ENCODE measurements at places on chromosomes 2 and 18.

- no peak for DNase-seq
Measured at GRCh38 chr2:52178845-52179244, 1146.9 kb upstream of the NRXN1 start.

GRCh38 chr2:7557376-7557775 lies 640.2 kb downstream of the RNF144A start:
- DNase-seq = no peak

DNA sequence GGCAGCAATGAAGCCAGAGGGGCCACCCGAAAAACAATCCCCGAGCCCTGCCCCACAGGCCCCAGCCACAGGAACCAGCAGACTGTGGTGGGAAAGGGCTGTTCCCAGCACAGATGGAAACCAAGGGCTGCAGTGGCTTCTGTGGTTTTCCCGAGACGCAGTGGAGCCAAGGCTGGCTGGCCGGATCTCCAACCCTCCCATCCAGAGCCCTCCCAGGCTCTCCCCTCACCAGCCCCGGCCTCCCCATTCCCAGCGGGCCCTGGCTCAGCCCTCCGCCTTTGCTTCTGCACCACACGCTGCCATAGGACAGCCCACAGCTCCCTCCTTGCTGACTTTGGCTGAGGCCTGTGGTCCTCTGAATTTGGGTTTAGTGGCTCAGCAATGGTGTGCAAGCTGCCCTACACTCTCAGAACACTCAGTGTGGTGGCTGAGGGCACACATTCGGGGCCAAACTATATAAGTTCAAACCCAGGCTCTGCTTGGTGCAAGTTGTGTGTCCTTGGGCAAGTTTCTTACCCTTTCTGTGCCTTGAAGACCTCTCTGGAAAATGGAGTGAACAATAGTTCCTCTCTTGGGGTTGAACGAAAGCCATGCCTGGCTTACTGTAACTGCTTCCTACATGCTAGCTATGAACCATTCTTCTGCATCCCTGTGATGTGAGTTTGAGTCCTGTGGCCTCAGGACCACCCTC lies 200.1 kb downstream of the SMAD7 start:
- no peak for DNase-seq

DNA sequence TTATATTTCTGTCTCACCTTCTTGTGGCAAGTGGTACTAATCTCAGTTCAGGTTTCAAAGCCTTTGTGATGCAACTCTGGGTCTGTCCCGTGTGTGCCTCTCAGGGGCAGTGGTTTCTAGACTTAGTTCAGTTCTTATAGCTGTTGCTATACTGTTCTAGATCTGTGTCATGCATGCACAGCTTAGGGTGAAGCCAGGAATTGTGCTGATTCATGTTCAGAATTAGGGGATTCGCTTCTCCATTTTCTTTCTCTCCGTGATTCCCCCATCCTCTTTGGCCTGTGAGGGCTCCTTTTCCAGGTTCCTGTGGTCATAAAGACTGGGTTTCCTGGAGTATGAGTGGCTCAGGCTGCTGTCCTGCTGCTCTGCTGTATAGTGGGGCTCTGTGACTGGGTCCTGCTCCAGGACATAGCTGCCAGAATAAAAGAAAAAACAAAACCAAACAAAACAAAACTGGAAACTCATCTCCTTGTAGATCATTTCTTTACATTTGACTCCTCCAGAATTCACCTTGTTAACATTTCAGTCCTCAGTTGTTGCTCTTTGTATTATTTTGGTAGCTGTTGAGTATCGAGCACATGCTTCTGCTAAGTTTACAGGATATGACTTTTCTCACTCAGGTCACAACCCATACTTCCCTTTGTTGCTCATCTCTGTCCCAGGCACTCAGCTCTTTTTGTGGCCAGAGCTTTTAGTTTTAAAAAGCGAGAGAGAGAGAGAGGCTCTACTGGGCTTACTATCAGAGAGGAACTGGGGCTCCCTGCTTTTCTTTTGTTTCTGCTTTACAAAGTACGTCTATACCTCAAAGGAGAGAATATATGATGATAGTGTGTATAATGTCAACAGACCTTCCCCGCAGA lies 34.2 kb downstream of the CERS6 start:
- DNase-seq = no peak

DNA sequence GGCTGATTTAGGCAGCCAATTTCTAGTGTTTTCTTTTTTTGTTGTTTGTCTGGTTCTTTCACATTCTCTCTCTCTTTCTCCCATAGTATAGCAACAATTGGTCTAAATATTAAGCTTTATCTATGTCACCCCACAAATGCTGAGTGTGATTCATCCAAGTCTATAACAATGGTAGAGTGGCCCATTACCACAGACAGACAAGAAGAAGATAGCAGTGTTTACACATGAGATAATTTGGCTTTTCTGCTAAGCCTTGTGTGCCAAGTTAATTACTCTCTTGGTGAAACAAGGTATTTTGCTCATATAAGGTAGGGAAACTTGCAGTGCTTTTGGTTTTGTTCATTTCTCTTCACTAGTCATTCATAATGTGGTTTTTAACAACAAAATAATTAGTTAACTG lies 166.5 kb downstream of the SLC8A1 start:
- no peak for DNase-seq

DNA sequence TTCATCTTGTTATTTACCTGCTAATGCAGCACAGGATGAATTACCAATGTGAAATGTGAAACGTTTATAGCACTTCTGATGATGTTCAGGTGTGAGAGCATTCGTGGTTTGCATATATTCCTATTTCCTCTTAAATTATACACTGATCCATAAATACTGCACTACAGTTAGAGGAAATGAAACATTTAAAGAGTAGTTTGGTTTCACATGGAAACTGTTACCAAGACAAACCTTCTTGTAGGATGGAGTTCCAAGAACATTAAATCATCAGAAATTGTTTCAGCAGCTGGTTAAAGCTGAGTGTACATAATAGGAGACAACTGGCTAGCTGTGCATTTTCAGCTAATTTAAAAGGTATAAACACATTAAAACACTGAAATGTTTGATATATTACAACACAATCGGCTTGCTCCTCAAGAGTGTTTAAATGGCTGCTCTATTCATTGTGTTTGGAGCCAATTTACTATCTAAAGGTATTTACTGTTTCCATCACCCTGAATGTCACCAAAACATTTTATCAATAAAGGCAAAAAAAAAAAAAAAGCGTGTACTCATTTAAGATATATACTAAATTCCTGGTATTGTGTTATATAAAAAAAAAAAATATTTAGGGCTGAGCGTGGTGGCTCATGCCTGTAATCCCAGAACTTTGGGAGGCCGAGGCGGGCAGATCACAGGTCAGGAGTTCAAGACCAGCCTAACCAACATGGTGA lies 100.6 kb downstream of the DYM start:
- DNase-seq = peak; percentile 73

DNA sequence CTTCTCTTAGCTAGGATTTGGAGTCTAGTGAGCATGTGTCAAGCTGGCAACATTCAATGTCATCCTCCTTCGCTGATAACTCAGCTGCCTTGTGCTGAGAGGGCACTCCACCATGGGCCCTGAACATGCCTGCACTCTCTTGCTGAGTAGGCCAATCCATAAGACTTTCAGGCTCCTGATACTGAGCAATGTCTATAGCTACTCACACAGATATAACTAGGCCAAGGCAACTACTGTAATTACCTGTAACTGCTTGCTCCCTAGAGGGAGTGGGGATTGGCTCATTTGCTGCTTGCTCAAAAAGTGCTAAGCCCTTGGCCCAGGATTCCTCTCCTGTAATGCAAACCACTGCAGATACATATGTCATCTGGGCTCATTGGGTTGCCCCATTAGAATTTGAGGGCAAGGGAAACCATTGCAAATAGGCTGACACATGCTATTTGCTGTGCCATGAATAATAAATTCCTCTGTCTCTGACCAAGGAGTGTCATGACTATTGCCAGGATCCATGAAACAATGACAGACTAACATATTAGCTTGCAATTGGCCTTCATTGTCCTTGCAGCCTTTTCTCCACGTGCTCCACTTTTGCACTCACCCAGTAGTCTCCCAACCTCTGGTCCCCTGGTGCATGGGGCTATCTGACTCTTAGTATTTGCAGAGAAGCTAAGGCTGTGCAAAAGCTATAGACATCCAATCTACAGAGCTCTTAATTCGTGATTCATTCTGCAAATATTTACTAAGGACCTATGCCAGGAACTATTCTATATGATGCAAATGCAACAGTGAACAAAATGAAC lies 36.9 kb upstream of the BMPR2 start:
- DNase-seq = peak; percentile 11

GRCh38 chr2:239874636-239875356 lies 150.3 kb downstream of the NDUFA10 start:
- no peak for DNase-seq

DNA sequence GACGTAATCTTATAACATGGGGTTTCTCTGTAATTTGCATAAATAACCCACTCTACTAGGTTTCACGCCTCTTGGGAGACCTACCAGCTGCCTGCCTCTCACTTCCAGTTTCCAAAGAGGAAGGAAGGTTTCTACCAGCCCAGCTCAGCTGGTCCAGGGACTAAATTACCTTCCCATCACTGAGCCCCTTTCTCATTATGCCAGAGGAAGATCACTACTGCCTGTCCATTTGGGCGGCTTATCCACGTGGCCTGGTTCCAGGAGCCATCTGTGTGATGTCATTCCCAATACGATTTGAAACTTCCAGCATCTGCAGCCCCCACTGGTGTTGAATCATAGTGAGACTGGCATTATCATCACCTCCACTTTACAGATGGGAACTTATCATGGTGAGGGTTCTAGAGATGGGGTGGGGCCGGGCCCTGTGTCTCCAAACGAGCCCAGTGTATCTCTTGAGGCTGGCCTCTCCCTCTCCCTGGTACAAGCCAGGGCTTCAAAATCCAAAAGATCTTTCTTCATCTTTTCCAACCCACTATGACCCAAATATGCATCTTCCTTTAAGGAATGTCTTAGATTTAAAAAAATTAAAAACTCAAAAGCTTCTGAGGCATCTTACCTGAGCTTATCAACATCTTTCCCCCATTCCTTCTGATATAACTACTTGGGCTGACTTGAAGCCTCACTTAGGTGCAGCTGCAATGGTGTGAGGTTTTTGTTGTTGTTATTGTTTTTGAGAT lies 140.8 kb downstream of the DDX1 start:
- DNase-seq = no peak

DNA sequence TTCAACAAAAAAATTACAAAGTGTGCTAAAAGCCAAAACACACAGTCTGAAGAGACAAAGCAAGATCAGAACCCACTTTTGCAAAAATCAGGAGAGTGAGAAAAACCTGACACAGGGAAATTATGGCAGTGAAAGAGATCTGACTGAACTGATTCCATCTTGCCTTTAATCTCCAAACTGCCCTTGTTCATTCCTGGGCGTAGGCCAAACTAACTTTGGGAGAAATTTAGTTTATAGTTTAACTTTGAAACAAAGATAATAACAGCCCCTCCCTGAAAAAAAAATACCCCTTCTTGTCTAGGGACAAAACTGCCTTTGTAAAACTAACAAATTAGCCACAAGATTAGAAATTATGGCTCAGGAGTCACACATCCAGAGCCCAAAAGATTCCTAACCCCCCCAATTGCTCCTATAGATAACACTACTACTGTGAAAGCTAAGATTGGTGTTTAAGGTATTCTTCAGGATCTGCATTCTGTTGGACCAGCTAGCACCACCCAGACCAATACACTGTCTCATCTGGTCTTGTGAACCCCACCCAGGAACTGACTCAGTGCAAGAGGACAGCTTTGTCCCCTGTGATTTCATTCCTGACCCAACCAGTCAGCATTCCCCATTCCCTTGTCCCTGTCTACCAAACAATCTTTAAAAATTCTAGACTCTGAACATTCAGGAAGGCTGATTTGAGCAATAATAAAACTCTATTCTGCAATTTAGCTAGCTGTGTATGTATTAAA lies 226.1 kb upstream of the SH3BP4 start:
- no peak for DNase-seq
